ENCODE measurements at places on chromosomes 1 and 21.

GRCh38 chr1:64122588-64122987 is 80.8 kb upstream of the UBE2U start:
- DNase-seq, result no peak

- DNase-seq, result no peak
These were observed 321.8 kb downstream of the ZP4 start for GRCh38 chr1:237568955-237569354.

GRCh38 chr1:24149866-24150233 is 6.9 kb upstream of the IL22RA1 start:
- no peak for DNase-seq

- no peak for DNase-seq
These were observed 167.7 kb downstream of the SIPA1L2 start for GRCh38 chr1:232462213-232462612.

DNA sequence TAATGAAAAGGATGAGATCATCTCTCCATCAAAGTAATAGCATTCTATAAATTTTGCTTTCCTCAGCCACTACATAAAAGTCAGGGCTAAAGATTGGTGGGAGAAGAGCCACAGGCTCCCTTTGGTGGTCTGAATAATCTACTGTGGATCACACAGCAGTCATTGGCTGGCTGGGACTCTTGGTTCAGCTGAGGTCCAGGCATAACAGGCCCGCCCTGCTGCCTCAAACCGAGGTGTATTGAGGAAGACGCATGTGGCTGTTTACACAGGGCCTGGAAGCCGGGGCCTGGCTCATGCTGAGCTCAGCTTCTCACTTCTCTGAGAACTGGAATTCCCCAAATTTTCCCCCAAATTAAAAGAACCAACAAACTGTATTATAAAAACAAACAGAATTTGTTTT is 139.2 kb downstream of the PTPRC start:
- DNase-seq, result no peak

Measured in CMK (cell line).